Pons (tissue), 1 donor: ENCODE measurements at places on chromosomes 4 and X.

DNA sequence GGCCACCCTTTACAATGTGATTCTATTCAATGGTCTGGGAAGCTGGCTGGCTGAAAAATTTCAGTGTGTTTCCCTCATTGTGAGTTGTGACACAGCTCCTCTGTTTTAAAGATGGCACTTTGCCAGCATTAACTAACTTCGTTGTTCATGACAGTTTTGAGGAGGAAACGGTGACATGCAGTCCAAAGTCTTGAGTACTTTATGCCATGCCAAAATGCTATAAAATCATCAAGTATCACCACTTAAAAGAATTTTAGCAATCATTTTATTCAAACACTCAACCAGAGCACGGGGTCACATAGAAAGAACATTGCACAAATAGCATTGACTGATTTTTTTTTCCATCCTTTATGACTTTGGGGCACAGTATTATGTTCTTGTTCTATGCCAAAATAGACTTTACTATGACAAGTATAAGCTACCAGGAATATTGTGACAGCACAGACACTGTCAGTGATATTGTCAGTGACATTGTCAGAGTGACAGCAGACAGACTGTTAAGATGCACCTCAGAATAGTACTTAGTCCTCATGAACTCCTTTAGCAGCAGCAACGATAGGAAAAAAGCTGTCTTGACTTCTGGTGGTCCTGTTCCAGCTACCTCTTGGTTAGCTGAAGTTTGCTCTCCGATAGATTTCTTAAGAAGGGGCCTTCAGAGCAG lies 46.7 kb downstream of the CXCL13 start:
- DNase-seq = peak; percentile 95

GRCh38 chr4:102734591-102735385 lies 26.0 kb downstream of the MANBA start:
- DNase-seq = no peak

DNA sequence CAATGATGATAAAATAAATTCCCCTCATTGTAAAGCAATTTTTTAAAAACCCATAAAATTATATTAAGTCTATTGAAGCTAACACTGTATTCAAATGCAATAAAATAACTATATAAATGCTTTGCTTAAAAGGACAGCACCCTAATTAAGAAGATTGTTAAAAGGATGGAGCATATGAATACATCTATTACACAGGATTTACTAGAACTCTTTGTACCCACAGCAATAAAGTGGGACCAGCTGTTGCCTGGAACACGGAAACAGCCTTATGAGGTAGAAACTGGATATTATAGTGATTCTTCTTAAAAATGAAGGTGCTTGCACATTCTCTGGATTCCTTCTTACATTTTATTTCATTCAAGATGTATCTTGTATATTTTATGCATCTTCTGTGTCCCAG lies 298.7 kb upstream of the KLF3 start:
- no peak for DNase-seq

DNA sequence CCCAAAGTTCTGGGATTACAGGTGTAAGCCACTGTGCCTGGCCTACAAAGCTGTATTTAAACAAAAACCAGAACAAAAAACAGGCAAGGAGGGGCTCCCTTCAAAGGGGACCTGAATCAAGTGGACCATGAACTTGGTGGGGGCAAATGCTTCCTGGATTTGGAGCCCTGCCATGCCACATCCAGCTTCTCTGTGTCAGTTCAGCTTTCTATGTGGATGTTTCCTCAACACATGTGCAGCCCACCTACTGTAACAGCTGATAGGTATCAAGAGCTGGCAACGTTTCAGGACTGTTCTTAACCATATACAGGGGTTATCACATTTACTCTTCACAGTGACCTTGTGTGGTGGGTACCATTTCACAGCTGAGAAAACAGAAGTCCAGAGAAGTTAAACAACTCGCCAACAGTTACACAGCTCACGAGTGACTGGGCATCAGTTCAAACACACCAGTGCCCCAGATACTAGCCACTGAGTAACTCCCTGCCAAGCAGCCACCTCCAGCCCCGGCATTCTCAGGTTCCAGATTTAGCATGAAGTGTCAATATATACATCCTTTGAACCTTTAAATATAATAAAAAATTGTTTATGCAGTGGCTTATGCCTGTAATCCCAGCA lies 7.5 kb downstream of the GPR143 start:
- no peak for DNase-seq

GRCh38 chrX:71549986-71550385 lies 17.1 kb downstream of the OGT start:
- no peak for DNase-seq

DNA sequence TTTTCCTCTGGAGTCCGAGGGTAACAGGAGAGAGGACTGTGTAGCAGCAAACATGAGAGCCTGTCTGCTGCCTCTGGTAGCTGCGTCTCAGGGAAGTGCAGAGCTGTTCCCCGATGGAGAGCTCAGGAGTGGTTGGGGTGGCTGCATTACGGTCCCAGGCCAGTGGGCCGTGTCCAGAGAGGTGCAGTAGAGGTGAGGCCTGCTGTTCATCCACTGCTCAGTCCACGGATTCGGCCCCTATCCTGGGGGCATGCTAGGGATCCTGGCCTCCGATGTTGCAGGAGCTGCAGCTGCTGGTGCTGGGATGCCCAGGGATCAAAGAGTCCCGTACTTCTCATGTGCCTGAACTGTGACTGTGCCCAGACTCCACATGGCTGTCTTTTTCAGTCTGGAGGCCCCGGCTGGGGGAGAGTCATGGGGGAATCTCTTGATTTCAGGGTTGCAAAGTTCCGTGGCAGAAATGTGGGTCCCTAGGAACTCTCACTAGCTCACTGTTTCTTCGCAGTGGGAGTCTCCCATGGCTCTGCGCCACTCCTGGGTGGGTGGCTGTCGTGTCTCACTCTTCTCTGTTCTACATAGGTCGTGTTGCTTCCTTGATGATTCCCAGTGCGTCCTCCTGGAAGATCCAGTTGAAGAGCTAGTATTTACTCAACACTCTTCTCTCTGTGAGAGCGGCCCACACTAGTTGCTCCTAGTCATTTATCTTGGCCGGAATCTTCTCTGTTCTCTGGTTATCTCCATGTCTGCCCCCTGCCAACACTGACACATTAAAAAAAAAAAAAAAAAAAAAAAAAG lies 109.5 kb upstream of the CENPE start:
- DNase-seq = no peak

DNA sequence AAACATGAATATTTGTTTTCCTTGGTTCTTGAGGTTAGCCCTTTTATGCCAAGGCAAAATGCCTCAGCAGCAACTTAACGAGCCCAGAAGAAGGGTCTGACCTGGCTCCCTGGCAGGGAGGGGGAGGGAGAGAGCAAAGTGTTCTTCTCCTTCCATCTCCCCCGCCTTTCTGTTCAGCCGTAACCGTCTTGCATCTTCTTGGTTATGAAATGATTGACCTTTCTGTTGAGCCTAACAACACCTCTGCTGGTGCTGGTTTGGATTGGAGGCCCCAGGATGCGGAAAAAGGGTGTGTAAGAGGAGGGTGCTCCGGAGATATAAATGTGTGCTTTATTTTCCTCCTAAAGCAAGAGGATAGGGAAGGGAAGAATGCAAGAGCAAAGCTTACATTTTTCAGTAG lies 44.7 kb downstream of the PTTG2 start:
- no peak for DNase-seq

- DNase-seq = no peak
Measured at GRCh38 chr4:69977582-69977981, 12.1 kb upstream of the CSN2 start.

DNA sequence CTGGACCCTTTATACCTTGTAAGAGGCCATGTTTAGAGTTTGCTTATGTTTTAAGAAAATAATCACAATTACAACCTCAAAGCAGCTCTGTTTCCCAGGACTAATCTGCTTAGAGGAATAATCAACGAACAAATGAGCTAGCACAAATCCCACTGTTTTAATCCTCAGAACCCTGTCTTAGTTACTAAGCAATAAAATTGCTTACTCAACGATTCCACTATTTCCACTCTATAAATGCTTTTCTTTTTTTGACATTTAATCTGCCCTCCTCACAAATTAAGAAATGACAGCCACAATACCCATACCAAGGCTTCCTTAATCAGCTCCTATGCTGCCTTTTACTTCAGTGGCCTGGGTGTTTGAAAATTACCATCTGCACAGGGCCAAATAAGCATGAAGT lies 48.8 kb downstream of the FAM120C start:
- no peak for DNase-seq

GRCh38 chr4:15771216-15772058 lies 6.7 kb upstream of the CD38 start:
- DNase-seq = no peak

DNA sequence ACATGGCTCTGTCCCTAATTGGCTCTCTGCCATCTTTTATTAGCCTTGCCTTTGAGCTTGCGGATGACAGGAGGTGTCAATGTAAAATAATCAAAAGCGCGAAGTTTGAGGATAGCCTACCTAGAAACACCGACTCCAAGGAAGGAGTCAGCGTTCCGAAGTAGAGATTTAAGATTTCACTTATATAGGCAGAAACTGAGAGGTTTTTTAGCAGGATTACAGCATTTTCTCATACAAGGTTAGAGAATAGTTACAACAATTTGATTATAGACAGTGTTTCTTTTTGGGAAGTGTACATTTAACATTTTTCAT lies 499 bp upstream of the NFXL1 start:
- DNase-seq = no peak

GRCh38 chrX:9196961-9197640 lies 163.2 kb upstream of the FAM9B start:
- DNase-seq = no peak

DNA sequence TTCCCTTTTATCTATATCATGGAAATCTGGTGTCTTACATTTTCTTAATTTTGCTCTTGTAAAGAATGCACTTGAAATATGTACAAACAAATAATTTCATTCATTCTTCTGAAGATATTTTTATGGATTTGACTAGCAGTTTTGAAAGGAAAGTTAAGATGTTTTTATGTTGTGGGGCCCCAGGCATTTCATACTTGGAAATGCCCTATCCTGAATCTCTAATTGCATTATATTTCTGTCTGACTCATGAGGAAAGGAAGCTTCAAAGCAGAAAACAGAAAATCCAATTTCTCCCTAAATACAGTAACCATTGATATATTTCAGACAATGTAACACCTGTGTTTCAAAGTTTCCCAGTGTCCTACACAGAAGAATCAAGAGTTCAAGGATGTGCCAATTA lies 73.2 kb upstream of the NPNT start:
- no peak for DNase-seq

DNA sequence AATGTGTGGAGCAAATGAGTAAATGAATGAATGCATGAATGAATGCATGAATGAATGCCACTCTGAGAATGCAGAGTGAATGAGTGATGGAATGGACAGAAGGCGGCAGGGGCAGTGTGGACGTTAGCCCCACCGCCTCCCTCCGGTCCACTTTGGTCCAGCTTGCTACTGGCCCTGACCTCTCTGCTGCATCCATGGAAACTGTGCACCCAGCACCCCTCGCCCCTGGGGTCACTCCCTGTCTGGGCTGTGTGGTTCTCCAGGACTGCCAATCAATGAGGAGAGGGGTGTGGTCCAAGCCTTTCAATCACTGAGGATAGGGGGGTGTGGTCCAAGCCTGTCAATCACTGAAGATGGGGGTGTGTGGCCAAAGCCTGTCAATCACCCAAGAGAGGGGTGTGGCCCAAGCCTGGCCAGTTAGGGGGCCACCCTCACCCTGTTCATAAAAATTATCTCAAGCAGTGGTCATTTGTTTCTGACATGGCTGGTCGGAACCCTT lies 39.2 kb upstream of the ASMTL start:
- no peak for DNase-seq

DNA sequence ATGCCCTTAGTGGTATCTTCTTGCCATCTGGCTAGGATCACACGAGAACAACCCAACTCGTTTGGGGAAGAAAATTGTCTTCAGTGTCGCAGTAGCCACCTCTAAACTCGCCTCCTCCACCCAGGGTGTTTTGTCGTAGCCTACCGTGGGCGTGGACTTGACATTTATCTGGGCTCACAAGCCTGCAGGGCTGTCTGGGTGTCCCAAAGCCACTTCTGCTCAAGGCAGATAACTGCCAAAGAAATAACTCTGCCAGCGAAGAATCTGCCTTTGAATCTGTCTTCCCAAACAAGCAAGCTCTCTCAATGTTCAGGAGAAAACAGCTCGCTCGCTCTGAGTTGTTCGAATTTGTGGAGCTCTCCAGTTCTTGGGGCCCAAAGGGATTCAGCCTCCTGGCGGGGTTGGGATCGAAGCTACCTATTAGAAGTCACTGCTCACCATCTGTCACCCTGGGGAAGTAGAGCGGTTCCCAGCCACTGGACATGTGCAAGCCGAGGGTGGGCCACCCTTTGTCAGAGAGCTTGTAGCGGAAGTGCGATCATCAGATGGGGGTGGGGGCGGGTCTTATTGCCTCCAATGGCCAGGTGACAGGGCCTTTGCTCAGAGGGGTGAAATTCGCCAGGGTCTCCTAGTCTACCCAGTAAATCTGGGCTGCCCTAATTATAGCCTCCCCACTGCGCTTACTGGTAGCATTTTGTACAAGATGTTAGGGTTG lies 14.8 kb downstream of the BLOC1S4 start:
- DNase-seq = no peak

DNA sequence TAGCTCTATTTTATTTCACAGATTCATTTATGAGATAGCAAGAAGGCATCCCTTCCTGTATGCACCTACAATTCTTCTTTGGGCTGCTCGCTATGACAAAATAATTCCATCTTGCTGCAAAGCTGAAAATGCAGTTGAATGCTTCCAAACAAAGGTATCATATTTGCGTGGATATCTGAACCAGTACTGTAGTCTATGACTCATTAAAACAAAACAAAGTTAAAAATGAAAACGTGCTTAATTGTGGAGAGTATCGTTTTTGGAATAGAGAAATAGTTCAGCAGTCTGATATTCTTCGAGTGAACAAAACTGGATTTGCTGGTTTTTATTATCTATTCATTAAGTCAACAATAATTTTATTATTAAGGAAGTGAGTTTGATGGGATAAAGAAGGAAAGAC lies 6.3 kb downstream of the AFP start:
- DNase-seq = no peak

- DNase-seq = no peak
Measured at GRCh38 chrX:10926404-10926803, 184.7 kb upstream of the HCCS start.

DNA sequence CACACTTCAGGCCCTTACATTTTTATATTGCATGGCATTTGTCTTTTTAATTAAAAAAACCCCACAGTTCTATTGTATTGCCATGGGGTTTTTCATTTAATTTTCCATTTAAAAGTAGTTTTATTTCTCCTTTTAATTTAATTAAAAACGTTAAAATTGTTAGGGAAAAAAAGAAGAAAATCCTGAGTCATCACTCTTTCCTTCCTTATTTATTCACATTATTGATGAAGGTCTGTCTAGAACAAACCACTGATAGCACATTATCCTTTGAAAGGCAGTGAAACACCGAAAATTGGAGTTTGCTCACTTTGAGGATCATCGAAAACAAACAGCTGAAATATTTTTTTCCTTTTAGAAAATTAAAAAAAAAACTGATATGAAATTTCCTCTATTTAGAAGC lies 759.7 kb upstream of the MAGEB2 start:
- no peak for DNase-seq

GRCh38 chr4:8746523-8747466 lies 124.8 kb downstream of the HMX1 start:
- no peak for DNase-seq

GRCh38 chrX:44310227-44310626 lies 33.2 kb downstream of the EFHC2 start:
- DNase-seq = no peak
